ENCODE measurements at places on chromosomes 6 and 20.

GRCh38 chr6:6176127-6176526 lies 144.3 kb downstream of the F13A1 start:
- no peak for DNase-seq

DNA sequence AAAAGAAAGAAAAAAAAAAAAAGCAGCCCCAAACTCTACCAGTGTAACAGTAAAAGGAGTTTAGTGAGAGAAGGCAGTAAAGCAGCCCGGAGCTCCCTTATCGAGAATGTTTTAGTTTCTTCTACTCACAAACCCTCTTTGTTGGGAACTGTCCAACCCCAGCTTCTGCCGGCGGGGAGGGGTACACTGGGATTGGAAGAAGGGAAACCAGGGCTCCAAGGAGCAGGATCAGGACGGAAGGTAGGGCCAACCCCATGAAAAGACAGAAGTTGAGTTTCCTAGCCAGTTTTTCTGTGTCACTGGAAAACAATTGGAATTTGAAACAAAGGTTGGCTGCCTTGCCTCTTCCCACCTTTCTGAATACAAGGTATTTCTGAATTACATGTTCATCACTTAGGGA lies 66.0 kb downstream of the KIZ start:
- DNase-seq: no peak

DNA sequence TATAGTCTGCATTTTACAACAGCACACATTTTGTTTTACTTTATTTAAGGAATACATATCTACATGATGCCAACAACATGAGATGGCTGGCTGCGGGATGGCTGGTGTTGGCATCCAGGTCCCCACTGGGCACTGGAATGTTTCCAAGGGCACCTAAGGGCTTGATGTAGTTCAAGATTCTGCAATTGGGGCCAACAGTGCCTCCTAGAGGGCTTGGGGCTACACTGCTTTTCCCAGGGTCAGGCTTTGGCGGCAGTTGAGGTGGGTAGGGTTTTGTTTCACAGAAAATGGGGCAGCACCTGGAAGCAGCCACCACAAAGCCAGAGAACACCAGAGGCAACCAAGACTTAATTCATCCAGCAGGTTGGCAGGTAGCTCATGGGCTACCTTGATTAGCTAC lies 202.2 kb upstream of the PRND start:
- peak; percentile 39 for DNase-seq

GRCh38 chr20:46580613-46581205 lies 30.3 kb upstream of the OCSTAMP start:
- no peak for DNase-seq

GRCh38 chr6:144149558-144149893 lies 791 bp upstream of the STX11 start:
- DNase-seq: no peak

GRCh38 chr6:56168596-56168995 lies 78.8 kb downstream of the COL21A1 start:
- DNase-seq: no peak

GRCh38 chr20:41510224-41510623 lies 108.0 kb downstream of the CHD6 start:
- no peak for DNase-seq

- no peak for DNase-seq
Measured at GRCh38 chr6:131258816-131259476, 123.7 kb downstream of the AKAP7 start.

- DNase-seq: no peak
Measured at GRCh38 chr20:8427419-8428040, 295.5 kb downstream of the PLCB1 start.

- DNase-seq: no peak
Measured at GRCh38 chr20:11219192-11219591, 545.4 kb upstream of the JAG1 start.

- DNase-seq: no peak
Measured at GRCh38 chr6:110757926-110758325, 57.3 kb downstream of the CDK19 start.
